Inflammatory macrophage treated with lipopolysaccharide for 1 hour (primary cell): ENCODE measurements at places on chromosomes 2 and 18.

- DNase-seq = no peak
Measured at GRCh38 chr2:22893761-22894517, 491.0 kb upstream of the KLHL29 start.

DNA sequence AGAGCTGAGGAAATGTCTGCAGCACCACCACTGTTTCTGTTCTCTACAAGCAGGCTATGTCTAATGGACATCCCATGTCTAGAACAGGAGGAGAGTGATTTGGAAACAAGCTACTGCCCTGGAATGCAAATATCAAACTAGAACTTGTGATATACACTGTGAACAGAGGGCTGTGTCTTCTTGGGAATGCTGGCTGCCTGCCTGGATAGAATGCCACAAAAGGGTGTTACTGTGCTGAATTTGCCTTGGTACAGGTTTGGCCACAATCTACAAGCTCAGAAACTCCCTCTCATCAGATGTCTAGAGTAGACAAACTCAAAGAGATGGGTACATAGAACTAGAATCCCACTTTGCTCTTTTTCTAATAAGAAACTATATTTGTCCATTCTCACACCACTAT is 170.5 kb downstream of the NYAP2 start:
- DNase-seq = no peak

DNA sequence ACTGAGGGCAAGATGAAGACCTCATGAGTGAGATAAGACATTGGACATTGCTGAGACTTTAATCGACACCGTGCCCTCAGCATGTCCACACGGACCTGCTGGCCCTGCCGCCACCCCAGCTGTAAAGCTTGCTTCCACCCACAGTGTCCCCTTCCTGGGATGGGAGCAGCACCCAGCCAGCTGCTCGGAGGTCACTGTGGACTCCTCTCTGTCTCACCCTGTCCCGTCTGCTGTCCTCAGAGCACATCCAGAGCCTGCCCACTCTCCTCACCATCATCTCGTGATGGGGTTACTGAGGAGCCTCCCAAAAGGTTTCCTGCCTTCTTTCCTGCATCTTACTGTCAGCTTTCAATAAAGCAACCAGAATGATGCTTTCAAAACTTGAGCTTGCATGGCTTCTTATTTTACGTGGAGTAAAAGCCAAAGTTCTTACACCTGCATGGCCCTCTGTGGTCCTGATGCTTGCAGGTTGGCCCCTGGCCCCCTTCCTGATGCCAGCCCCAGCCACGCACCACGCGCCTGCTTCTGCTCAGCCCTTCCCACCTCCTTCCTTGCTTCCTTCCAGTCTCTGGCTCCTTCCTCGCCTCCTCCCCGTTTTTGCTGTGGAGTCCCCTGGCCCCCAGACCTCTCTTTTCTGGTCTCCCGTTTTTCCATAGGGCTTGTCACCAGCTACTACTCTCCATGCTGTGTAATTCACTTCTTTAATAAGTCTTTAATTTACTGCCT is 67.0 kb downstream of the DGKD start:
- DNase-seq = no peak

DNA sequence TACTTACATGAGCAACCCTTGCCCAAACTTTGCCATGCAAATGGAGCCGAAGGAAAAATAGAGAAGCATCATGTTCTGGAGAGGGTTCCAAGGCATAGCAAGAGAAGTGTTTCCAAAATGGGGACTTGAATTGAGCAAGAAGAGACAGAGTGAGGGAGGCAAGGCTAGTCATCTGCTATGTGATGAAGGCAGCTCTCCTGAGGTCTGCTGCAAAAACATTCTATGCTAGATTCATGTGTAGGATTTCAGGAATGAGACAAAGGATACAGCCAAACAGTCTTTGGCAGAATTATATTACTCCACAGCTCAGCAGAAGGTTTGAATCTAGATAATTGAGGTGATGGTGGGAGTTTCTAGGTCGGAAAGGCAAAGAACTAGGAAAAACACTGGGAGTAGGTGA is 24.1 kb upstream of the MRPL19 start:
- DNase-seq = no peak

DNA sequence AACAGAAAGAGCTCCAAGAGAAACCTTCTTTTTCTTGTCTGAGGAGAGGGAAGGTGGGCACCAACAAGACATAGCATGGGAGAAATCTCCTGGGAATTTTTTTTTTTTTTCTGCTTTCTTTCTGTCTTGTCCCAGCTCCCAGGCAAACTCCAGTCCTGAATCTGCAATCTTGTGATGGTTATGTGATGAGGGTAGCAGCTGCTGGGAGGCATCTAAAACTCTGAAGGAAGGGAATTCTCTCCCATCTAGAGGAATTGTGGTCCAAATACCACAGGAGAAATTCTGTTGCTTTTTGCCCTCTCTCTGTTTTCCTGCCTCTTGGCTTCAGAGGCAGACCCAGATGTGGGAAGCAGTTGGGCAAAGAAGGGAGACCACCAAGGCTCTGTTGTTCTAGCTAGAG is 16.7 kb downstream of the SCRN3 start:
- no peak for DNase-seq

- no peak for DNase-seq
Measured at GRCh38 chr2:19859565-19859964, 42.2 kb downstream of the TTC32 start.

GRCh38 chr2:156784020-156784701 is 348.0 kb downstream of the GPD2 start:
- DNase-seq = no peak

GRCh38 chr2:27051902-27052645 is 606 bp downstream of the AGBL5 start:
- DNase-seq = no peak

- no peak for DNase-seq
Measured at GRCh38 chr2:121998751-121999150, 243.3 kb downstream of the TSN start.

DNA sequence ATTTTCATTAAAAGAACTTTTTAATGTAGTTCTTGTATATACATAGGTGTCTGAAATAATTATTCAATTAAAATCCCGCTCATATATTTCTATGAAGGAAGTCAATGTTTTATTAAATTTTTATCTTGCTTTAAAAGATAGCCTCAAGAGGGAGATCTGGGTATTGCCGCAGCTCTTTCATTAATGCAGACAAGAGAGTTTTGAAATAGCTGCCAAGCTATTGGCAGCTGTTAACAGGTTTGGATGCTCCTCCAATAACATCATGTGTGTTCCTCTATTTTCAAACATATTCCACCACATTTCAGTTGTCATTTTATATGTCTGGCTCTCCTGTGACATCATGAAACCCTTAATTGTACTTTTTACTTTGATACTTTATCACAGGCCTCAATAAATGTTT is 12.9 kb upstream of the NT5C1B start:
- DNase-seq = no peak

GRCh38 chr2:168459256-168459655 is 3.2 kb downstream of the CERS6 start:
- DNase-seq = no peak

- DNase-seq = no peak
Measured at GRCh38 chr2:132392879-132393278, 23.7 kb upstream of the GPR39 start.

GRCh38 chr18:75896865-75897264 is 469.4 kb upstream of the SMIM21 start:
- DNase-seq = no peak

DNA sequence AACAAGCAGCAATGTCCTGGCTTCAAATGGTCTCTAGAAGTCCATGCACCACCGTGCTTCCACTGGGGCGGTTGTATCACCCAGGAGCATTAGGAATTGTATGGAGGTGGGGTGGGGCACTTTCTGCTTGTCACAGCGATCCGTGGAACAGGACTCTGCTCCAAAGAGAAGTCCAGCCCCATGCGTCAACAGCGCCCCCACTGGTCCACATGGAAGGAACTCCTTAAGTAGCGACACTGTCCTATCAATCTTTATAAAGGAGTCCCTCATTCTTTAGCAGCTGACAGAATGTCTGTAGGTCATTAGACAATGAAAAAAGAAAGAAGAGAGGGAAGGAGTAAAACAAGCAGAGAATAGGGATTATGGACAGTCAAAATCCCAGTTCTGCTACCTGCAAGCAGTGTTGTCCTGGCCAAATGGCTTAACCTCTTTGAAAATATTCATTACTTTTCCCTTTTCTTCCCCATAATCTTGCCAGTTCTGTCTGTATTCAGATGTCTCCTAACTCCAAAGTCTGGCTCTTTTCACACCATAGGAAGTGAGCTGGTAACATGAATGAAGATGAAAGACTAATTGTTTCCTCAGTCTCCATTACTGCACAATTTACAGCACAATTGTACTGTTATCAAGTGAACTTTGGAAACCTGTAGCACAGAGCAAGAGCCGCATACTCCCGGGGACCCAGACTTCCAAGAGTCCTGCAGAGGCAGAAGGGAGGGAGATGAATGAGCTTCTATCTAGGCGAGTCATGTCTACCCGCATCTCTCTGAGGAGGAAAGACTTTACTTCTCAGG is 9.9 kb downstream of the NFE2L2 start:
- DNase-seq = no peak

DNA sequence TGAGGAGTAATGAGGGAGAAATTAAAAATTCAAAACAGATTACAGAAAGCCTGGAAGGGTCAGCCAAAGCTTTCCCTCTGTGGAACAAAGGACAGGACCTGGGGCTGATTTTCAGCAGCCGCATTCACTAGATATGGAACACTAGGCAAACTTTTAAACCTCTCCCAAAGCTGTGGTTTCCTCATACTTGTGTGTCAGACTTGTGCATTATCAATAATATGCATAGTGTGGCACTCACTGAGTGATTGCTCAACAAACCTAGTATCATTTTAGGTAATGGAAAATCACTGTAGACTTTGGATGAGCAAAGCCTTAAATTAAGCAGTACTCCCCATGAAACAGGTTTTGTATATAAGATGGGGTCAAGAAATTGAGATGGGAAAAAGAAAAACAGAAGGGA is 26.3 kb upstream of the IKZF2 start:
- no peak for DNase-seq

- no peak for DNase-seq
Measured at GRCh38 chr2:222698276-222698675, 26.8 kb downstream of the MOGAT1 start.

DNA sequence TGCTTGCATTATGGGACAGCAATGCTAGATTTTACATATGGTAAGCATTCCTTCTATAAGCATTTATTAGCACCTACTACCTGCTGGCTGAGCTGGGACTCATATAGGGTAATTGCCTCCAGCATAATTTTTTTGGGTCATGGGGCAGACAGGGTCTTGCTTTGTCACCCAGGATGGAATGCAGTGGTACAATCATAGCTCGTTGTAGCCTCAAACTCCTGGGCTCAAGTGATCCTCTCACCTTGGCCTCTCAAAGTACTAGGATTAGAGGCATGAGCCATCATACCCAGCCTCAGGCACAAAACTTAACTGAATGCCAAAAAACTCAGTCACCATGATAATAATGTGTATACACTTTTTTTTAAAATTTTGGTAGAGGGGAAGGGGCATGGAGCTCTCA is 35.3 kb downstream of the TMEM237 start:
- DNase-seq = no peak

DNA sequence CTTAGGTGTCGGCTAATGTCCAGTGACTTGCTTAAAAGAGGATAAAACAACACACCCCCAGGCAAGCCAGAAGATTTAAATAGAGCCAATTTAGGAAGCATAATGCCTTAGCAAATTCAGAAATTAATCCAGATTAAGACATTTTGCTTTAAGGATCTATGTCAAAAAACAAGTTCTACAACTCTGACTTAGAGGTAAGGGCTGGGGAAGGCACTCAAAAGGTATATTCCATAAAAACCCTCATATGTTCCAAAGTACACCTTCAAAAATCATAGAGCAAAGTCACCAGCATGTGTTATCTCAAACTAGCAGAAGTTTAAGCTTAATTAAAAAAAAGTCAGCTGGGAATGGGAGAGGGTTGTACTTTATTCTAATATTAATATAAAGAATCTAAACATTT is 206.4 kb downstream of the NOL4 start:
- no peak for DNase-seq

DNA sequence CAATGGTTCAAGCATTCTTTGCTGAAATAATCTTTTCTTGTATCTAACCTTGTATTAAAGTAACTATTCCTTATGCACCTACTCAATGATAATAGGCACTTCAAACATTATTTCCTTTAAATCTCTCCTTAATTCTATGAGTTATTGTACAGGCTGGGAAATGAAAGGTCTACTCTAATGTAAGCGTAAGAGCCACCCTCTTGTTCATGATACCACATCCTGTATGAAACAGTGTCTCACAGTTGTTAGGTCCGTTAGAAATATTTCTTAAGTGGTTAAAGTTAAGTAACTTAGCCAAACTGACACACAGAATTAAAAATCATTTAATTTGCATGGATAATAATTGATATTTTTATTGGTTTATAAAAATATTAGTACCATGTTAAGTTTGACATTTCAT is 162.5 kb upstream of the RPRM start:
- DNase-seq = no peak

- DNase-seq = no peak
Measured at GRCh38 chr2:138274421-138275291, 226.9 kb upstream of the SPOPL start.

GRCh38 chr18:31825772-31826171 is 65.1 kb upstream of the SLC25A52 start:
- no peak for DNase-seq

GRCh38 chr18:74281980-74282754 is 9.6 kb downstream of the CYB5A start:
- peak; percentile 51 for DNase-seq

- no peak for DNase-seq
Measured at GRCh38 chr2:41933046-41933420, 114.8 kb upstream of the PKDCC start.

- no peak for DNase-seq
Measured at GRCh38 chr2:209519271-209519670, 95.4 kb downstream of the MAP2 start.

DNA sequence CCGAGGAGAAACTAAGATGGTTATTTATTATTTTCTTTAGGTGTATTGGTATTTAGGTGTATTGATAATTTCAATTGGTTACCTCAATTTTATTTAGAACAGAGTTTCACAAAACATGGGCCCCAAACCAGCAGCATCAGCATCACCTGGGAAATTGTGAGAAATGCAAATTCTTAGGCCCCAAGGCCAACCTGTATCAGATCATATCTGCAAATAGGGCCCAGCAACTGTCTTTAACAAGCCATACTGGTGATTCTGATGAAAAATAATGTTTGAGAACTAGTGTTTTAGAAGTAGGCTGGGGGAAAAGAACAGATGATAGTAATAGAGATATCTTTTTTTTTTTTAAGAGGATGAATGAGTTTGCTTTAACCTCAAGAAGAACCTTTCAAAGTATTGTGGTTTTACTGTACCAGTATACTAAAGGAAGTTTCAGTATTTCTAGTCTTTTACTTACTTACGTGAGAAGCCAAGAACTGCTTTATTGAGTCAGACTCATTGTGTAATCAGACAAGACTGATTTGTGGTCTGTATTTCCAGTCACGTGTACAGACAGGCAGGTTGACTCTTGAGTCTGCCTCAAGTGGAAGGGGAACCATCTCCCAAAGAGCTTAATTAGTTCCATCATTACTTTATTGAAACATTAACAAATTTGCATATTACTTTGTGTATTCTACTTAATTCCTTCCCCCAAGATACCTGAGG is 60.4 kb upstream of the GAREM1 start:
- DNase-seq = peak; percentile 10
